ENCODE measurements at places on chromosomes 4 and X. TPM values are rescaled to one million over a fixed set of nuclear protein-coding genes. Genes with fewer than 3 reads are reported as not detected.

Gene BEND2
- polyA plus RNA-seq: not detected

Gene PAGE1
- 0.16 TPM for polyA plus RNA-seq

Gene RHOXF2B
- polyA plus RNA-seq: not detected

Gene CTAG1A
- not detected for polyA plus RNA-seq

Gene PPID
- 44.1 TPM for polyA plus RNA-seq

Measured in A549 (cell line).